ENCODE measurements at places on chromosomes 3 and 15. TPM values are rescaled to one million over a fixed set of nuclear protein-coding genes. Genes with fewer than 3 reads are reported as not detected.

The ELL3 gene
- 2.4 TPM for total RNA-seq

The CAPN3 gene
- 5.3 TPM for total RNA-seq

The PATL2 gene
- total RNA-seq: 0.75 TPM

The TUSC7 gene
- not detected for total RNA-seq

The ACTRT3 gene
- 0.30 TPM for total RNA-seq

The GUCA1C gene
- total RNA-seq: not detected

The IGSF10 gene
- total RNA-seq: 5.2 TPM

The CLDN16 gene
- not detected for total RNA-seq

The SKOR1 gene
- total RNA-seq: not detected

The FBXW12 gene
- not detected for total RNA-seq

The SLCO2A1 gene
- 36.4 TPM for total RNA-seq

The SELENOK gene
- total RNA-seq: 77.0 TPM

The PAK2 gene
- 47.5 TPM for total RNA-seq

The SMC4 gene
- total RNA-seq: 10.8 TPM

The GABRR3 gene
- not detected for total RNA-seq

The FANCD2OS gene
- total RNA-seq: not detected

The C3orf20 gene
- total RNA-seq: not detected

The ZWILCH gene
- 0.89 TPM for total RNA-seq

The KCNMB3 gene
- 1.1 TPM for total RNA-seq

The AQR gene
- 12.5 TPM for total RNA-seq

The C3orf52 gene
- 1.5 TPM for total RNA-seq

The RNF111 gene
- 15.6 TPM for total RNA-seq

The MYEF2 gene
- total RNA-seq: 11.1 TPM

The SLC22A14 gene
- not detected for total RNA-seq

The FGF7 gene
- 28.5 TPM for total RNA-seq

The FETUB gene
- not detected for total RNA-seq

The FBXO40 gene
- total RNA-seq: 187 TPM

The ILDR1 gene
- total RNA-seq: not detected

The DNAH12 gene
- not detected for total RNA-seq

The PLA2G4D gene
- total RNA-seq: not detected

The SCAANT1 gene
- not detected for total RNA-seq

The CSPG5 gene
- total RNA-seq: 2.6 TPM

The GPR160 gene
- total RNA-seq: 0.75 TPM

The PLSCR2 gene
- not detected for total RNA-seq

The GNAT1 gene
- not detected for total RNA-seq

The MASP1 gene
- 26.2 TPM for total RNA-seq
